ENCODE measurements at places on chromosomes 1 and 21.

DNA sequence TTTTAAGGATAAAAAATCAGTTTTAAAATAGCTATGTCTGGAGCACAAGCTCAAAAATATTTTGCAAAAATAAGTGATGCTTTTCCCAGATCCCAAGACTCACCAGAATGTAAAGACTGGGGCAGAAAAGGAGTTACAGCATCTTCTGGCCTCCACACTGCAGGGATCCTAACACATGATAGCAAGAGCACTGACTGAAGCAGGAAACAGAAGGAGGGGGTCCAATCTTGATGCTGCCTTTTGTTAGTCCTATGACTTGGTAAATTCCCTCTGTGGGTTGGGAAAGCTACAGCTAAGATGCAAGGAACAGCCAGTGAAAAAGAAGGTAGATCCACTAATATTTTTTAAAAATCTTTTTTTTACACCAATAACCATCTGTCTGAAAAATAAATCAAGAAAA, 54.2 kb upstream of the TNR start:
- DNase-seq, result no peak

DNA sequence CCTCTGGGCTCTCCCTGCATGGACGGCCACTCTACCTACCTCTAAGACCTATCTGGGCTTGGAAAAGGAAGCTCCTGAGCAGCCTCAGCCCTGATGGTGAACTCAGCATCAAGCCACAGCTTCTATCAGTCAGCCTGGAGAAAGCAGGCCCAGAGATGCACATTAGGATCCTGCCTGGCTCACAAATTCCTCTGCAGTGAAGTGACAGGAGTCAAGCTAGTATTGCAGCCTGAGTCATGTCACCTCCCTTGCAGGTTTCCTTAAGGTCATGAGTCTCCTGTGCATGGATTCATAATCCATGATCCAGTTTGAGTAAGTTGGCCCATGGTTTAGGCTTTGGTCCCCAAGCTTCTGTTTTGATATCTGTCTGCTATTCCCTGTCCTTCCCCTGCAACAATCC, 37.9 kb upstream of the DUSP10 start:
- no peak for DNase-seq

DNA sequence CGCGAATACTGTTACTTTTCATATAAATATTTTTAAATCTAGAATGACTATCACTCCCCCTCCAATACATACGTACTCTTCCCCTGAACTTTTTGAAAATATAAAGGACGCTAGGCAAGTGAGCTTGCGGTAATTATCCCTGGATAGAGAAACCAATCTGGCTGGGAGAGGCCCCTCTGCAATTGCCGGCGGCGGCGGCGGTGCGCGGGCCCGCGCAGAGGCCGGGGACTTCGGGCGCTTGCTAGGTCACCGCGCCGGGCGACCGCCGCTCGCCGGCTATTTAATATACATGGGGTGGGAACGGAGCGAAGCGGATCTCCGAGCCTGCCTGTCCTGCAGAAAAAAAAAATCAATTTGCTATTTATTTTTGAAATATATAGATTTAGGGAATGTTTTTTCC, 416.3 kb upstream of the ESRRG start:
- no peak for DNase-seq

DNA sequence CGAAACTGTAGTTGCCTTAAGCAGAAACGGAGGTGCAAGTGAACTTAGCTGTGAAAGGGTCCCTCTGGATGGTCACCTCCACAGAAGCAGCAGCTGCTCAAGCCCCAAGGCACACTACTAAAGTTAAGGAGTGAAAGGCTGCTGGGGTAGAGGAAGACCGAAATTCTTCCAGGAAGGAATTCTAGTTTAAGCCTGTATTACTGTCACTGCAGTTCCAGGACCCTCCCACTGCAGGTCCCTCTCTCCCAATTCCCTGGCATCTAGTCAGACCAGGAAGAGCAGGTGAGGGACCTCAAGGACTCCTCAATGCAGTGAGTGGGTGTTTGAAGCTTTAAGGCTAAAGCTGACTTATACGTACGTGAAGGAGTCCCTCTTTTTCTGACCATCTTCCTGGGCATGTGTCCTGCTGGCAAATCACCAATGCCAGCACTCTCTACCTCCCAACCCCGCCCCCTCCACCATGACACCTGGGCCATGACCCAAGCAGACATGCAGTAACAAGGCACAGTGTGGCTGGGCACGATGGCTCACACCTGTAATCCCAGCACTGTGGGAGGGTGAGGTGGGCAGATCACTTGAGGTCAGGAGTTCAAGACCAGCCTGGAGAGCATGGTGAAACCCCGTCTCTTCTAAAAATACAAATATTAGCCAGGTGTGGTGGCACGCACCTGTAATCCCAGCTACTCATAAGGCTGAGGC, 57.2 kb downstream of the TGFBR3 start:
- DNase-seq, result no peak

GRCh38 chr1:161915978-161916377, 107.7 kb downstream of the OLFML2B start:
- DNase-seq, result no peak

DNA sequence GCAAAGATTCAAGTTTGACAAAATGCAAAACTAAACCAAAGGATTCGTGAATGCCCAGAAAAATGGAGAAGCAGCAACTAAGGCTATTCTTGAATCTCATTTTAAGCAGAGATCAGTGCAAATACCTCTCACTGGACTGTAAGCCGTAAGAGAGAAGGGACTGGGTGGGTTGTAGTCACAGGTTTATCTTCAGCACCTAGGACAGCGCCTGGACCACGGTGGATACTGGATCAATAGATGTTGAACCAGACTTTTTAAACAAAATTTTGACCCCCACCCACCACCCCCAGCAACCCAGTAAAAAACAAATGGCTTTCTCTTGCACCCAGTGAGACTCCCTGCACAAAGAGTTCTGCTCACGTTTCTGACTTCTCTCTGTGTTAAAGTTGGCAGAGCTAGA, 347.1 kb downstream of the AJAP1 start:
- no peak for DNase-seq

DNA sequence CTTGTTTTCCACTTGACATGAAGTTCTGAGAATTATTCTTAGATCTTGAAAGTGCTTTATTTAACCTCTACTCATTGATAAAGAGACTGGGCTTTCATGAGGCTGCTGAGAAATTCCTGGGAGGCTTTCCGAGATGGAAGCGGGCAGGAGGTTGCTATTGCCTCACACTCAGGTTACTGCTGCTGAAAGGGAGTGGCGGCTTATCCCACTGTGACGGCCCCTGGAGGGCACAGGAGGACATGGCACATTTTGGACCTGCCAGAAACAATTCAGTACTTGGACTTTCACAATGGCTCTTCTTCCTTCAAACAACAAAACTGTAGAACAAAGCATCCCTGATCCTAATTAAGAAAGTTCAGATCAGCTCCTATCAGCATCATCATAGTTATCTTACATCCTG, 16.2 kb upstream of the MARK1 start:
- DNase-seq, result no peak

GRCh38 chr1:201703621-201704438, 125.1 kb upstream of the IPO9 start:
- peak; percentile 76 for DNase-seq

DNA sequence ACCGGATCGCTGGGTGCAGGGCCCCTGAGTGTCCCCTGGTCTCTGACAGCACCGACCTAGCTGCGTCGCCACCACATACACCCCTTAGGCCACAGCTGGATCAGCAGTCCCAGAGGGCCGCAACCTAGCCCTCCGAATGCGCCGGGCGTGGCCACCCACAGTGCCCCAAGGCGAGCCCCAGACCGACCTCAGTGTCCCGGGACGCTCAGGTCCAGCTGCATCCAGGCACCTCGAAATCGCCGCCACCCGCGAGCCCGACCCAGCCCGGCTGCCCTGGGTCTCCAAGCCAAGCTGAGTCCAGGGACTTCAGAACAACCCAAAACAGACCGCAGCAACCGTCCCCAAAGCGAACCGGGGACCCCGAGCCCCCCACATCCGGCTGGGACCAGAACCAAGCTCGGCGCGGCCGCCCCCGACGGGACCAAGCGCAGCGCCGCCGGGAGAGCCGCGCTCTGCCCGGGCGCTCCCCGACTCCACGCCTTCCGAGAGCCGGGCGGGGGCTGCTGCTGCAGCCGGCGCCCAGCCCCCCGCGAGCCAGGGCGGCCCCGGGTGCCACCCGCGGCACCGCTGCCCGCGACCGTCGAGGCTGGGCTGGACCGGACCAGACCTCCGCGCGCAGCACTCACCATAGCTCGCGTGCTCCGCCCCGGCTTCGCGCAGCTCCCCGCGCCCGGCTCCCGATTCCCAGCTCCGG, 54.6 kb upstream of the ECE1 start:
- DNase-seq, result no peak

GRCh38 chr1:36372617-36373016, 13.1 kb downstream of the STK40 start:
- DNase-seq, result no peak

DNA sequence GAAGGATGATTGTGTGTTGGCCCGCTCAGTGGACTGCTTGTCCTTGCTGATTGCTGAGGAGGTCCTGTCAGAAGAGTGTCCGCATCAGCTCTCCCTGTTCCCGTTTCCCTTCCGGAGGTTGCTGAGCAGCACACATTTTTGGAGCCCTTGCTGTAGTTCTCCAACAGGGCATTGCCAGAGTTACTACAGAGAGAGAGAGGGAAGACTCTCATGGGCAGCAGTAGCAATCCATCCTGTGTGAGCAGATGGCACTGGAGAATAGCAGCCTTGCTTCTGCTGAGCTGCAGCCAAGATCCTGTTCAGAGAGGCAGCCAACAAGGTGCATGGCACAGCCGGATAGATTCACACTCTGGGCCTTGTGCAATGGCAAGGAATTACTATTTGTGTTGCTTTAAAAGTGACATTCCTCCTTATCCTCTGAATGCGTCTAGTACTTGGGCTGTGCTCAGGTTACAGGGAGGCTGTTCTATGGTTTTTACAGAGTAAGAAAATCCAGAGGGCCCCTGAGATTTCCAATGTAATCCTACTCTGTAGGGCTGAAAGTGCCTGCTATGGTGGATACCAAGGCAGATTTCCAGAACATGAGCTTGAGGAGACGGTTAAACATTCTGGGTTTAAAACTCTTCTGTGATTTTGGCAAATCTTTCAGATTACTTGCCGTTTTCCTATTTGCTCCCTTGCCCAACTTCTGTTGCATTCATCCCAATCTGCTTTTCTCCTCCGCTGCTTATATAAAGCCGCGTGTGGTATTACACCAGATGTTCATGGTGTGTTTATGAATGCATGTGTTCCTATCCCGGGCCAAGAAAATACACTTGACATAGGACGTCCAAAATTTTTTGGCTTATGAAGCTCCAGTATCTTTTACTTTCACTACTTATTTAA, 27.4 kb downstream of the AK4 start:
- no peak for DNase-seq

- peak; percentile 26 for DNase-seq
Observed at GRCh38 chr1:69568421-69569174, 876 bp downstream of the LRRC7 start.

DNA sequence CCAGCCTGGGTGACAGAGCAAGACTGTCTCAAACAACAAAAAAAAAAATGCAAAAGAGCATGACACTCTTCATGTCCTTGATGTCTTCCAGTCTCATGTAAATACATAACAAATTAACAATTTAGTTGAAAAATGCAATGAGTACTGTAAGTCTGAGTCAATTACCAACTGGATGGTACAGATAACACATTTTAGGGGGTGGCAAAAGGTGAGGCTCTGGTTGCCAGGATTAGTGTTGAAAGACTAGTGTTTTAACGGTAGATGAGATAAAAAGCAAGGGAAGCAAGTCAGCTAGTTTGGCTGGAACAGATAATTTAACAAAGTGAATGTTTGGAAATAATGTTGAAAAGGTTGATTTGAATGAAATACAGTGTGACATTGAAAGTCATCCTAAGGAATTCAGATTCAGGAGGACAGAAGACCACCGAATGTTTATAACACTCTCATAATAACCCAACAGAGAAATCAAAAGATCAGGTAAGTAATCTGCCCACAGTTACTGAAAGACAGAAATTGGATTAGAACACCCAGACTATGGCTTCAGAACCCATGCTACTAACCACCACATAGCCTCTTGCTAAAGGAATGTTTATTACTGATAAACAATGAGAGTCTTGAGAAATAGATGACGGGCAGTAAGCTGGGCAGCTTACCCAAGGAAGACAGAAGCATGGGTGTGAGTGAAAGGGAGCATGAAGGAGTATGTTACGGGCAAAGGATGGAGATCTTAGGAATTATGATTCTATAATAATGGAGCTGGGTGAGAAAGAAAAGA, 312.4 kb downstream of the HMCN1 start:
- no peak for DNase-seq

GRCh38 chr1:21012937-21013336, 163.8 kb downstream of the EIF4G3 start:
- no peak for DNase-seq

DNA sequence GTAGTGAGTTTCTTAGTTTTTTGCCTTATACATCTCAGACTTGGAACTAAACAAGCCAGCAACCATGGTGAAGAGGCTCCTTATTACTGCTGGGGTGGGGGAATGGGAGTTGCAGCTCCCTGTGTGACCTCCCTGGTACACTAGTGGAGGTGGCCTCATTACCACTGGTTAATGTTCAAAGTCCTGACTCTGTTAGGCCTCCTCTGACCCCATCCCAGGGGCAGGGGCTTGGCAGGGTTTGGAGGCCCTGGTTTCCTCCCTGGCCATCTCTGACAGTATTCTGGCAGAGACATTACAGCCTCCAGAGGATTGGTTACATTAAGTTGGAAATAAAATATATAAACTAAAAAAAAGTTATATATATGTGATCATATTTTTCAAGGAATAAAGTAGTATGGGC, 45.2 kb downstream of the CLIC4 start:
- DNase-seq, result no peak

DNA sequence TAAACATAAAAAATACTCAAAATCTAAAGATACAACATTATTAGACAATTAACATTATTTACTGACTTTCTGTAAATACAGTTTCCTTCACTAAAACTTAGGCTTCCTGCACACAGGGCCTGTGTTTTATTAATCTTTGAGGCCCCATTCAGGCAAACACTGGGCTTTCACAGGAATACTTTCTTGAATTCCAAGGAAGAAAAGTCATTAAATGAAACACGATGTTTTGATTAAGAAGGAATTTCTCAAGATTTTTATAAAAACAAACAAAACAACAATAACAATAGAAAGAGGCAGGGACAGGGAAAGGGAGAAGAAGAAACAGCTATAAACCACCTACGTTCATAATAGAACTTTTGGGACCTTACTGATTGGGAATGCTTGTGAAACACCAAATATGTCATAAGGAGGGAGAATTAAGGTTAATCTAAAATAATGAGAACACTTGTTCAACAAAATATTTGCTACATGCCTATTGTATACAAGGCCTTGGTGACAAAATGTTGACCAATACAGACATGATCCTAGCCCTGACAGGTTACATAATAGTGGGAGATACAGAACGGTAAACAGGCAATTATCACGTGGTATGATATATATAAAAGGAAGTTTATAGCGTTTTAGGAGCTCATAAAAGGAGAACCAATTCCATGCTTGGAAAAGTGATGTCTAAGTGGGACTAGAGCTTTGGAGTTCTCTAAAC, 3.6 kb downstream of the DDAH1 start:
- no peak for DNase-seq

- DNase-seq, result no peak
Observed at GRCh38 chr21:30726726-30727125, 8.1 kb upstream of the KRTAP21-3 start.

GRCh38 chr1:223508796-223509195, 115.6 kb downstream of the CCDC185 start:
- DNase-seq, result no peak

Measured in NCI-H2227 treated with DMSO at 0.1 percent for 48 hours (cell line).